ENCODE measurements at places on chromosomes 1 and 21.

GRCh38 chr21:34814529-34814951, 145.7 kb downstream of the CLIC6 start:
- DNase-seq: no peak

GRCh38 chr1:236522937-236523703, 662 bp upstream of the LGALS8 start:
- no peak for DNase-seq

DNA sequence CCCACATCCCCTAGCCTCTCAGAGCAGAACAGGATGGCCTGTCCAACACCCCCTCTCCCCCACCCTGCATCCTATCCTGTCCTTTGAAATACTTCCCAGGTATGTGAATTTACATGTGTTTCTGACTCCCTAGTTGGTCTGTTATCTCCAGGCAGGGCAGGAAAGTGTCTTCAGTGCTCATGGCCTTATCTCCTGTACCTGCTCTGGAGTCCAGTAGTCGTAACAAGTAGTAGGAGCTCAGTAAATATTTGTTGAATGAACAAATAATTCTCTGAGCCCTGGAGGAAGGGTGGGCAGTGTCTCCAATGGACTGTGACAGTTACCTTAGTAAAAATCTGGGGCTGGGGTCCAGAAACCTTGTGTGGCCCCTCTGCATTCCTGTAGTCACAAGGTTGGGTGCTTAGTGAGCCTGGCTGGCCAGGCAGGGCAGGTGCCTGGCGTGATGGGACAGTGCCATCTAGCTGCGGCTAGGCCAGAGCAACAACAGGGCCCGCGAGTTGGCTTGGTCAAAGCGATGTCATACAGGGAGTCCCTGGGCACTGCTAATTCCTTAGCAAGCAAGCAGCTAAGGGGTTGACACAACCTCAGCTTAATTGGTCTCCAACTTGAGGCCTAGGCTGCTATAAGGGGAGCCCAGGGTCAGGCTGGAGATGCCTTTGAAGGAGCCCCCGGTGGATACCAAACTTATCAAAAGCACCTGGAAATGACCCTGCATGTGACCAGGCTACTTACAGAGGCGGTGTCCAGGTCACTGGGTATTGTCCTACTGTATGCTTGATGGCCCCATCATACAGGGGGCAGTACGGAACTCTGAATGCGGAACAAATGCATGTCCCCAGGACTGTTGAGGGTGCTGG, 89.0 kb upstream of the PPM1J start:
- DNase-seq: peak; percentile 64

DNA sequence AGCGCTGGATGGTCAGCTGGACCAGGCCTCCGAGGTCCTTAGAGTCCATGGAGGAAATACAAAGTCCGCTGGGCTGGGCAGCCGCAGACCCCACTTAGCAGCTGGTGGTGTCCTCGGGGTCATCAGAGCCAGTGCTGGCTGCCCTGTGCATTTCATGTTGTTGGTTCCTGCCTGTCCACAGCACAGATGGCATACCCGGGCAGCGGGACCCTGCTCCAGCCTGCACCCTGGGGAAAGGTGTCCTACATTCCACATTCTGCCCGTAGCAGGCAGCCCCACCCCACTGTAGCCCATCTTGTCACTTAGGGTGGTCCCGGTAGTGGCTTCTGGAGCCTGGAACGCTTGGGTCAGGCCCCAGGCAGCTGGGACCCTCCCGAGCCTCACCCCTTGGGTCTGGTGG, 19.8 kb downstream of the PRKCZ start:
- DNase-seq: no peak

DNA sequence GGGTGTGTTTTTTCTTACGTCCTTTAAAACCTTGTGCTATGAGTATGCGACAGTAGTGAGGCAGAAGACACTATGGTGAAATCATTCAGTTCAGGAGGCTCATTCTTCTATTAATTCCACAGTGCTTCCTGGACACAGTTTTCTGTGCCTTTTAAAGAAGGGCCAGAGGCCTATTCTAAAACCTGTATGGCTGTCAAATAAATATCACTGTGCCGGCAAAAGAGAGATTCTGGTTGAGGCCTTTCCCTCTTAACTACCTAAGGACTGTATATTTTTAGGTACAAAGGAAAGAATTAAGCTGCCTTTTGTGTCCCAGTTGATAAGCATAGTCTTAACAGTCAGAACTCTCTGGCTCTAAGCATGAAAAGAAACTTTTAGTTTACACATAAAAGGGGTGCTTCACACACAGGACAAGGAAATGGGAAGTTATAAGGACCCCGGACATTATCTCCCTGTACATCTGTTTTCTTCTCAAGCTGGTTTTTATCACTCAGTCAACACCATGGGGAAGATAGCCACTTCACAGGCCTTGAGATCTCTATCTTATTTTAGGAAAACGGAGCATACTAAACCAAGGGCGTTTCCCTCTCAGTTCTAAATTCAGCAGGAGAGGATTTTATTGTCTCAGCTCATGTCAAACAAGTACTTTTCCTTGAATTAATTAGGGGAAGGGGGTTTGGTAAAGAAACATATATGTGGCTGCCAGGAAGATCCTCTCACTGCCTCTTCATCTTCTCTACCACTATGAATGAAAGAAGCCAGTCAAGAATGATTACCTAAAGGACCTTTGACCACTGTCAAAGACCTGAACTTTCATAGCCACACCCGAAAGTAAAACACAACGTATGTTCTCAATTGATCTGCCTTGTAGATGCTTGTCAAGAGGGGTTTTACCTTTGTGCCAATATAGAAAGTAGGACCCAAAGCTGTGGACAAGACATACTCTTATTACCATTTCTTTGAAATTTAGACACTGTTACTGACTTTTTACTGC, 71.4 kb upstream of the HSPA13 start:
- DNase-seq: no peak

DNA sequence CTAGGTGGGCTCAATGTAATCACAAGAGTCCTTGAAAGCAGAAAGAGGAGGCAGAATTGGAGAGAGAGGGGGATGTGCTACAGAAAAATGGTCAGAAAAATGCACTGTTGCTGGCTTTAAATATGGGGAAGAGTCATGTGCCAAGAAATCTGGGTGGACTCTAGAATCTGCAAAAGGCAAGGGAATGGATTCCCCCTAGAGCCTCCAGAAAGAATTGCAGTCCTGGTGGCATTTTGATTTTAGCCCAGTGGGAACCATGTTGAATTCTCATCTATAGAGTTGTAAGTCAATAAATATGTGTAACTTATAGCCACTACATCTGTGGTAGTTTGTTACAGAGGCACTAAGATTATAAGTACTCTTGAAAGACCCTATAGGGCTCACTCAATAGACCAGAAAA, 210.3 kb downstream of the ASTN1 start:
- no peak for DNase-seq

DNA sequence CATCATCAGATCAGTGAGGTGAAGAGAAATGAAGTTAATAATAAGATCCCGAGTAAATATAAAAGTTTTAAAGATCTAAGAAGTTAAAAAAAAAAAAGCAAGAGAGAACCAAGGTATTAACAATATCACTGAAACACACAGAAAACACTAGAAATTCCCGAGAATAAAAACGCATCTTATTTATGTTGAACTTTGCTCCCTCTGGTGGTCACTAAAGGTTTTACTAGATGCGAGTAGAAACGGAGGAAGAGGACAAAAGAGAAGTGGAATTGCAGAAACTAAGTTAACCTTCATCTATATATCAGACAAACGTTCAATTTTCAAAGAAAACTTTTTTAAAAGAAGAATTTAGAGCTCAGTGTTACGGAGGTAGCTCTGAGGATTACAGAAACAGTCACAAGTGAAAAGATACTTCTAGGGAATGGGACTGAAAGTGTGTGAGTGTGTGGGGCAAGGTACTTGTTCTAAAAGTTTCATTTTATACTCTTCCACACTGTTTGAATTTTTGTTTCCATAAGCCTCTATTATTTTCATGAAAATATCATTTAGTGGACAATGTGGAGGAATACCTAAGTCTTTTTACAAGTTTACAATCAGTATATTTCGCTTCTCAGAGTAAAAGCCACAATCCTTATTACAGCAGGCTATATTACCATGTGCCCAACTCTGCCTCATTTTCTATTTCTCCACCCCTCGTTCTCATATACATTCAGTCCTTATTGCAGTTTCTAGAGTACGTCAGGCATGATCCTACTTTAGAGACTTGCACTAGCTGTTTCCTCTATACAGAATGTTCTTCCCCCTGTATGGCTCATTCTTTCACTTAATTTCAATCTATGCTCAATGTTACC, 19.7 kb downstream of the ACBD6 start:
- peak; percentile 65 for DNase-seq

DNA sequence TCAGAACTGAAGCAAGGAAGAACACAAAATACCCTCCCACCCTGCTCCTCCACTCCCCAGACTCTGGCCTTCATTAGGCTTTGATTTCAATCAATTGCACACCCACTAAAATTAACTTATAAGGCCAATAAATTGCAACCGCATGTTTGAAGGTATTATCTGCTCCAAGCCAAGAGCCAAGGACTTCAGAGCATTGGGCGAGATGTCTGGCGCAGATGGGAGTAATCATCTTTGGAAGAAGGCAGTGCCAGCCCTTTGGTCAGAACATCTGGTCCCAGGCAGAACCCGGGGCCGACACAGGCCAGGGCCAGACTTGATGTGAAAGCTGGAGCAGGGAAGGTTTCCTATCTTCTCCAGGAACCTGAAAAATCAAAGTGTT, 60.0 kb downstream of the SLC66A1 start:
- DNase-seq: no peak

GRCh38 chr1:53324728-53325297, 3.1 kb downstream of the LRP8 start:
- no peak for DNase-seq

DNA sequence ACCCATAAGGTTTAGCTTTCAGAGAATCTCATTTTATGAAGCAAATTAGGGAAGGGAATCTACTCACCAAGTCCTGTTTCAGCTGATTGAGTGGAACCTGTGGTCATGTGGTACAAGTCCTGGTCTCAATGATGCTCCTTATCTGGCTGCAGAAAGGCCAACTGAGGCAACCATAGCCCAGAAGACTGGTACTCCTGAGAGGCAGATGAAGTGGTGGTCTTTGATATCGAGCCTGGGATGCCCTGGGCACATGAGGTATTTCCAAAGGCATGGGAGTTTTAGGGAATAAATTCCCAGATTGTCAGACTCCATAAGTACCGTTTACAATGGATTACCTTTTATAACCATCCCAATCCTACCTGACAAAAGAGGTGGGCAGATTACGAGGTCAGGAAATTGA, 3.3 kb downstream of the MX1 start:
- DNase-seq: no peak

GRCh38 chr1:246364415-246364941, 142.6 kb downstream of the SMYD3 start:
- DNase-seq: no peak

- DNase-seq: no peak
Measured at GRCh38 chr21:26559099-26559498, 14.0 kb downstream of the CYYR1 start.
